Activated CD4-positive, alpha-beta T cell treated with anti-CD3 and anti-CD28 coated beads, Interleukin-2, amount 10 ng/mL, durations not matched to agents 7 days and 5 days (primary cell): ENCODE measurements at places on chromosomes 1 and 21. TPM values are rescaled to one million over a fixed set of nuclear protein-coding genes. Genes with fewer than 3 reads are reported as not detected.

- no peak for DNase-seq
These were observed 152.3 kb upstream of the PTBP2 start for GRCh38 chr1:96569288-96569687.

COL11A1 gene
- total RNA-seq = not detected

DNA sequence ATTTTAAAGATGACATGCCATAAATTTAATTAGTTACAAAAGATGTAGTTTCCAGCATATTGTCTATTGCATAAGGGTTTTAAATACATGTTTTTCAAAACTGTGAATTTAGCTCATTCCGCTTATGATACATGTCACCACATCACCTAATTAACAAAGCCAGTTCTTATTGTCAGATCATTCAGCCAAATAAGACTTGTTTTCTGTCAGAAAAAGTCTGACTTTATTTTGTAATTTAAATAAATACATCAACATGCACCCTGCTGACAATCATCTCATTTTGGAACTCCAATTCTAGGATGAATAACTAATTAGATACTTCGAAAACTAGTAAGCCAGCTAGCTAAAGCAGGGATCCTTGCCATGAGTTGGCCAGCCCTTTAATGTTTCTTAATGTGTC, 110.9 kb upstream of the APP start:
- no peak for DNase-seq

DNA sequence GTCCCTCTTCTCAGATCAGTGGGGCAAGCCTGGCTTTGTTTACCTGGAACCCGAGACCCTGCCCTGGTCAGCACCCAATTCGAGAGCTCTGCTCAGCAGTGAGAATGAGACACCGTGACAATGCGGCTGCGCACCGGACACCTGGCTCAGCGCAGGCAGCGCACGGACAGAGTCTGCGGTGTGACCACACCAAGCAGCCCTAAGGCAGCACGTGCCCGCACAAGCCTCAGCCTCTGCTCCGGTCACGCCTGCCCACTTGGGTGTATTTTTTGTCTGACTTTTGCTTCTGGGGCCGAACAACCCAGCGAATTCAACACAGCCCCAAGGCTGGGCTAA, 4.7 kb downstream of the KRTAP10-8 start:
- DNase-seq = no peak

DNA sequence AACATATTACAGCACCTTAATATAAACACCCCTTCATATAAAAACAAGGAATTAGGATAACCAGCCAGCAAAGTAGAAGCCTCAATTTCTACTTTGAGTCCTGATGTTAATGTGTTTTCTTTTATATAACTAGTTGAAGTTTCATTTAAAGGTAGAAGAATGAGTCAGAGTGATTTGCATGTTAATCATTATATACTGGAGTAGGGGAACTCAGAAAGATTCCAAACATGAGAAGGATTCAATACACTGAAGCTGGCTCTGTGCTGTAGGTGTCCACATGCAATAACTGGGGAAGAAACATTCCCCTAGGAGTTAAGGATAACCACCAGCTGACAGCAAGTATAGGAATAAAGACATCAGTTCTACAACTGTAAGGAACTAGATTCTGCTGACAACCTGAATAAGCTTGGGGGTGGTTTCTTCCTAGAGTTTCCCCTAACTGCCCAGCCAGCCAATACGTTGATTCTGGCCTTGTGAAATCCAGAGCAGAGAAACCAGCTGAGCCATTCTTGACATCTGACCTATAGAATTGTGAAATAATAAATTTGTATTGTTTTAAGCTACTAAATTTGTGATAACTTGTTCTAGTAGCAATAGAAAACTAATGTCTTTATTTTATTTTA, 33.4 kb upstream of the RNPC3 start:
- DNase-seq = no peak

GRCh38 chr1:159122005-159122621, 45.5 kb upstream of the AIM2 start:
- no peak for DNase-seq

GRCh38 chr1:183908079-183908478, 103.2 kb downstream of the RGL1 start:
- DNase-seq = no peak

GRCh38 chr1:175422156-175422555, 229.6 kb upstream of the KIAA0040 start:
- no peak for DNase-seq

DNA sequence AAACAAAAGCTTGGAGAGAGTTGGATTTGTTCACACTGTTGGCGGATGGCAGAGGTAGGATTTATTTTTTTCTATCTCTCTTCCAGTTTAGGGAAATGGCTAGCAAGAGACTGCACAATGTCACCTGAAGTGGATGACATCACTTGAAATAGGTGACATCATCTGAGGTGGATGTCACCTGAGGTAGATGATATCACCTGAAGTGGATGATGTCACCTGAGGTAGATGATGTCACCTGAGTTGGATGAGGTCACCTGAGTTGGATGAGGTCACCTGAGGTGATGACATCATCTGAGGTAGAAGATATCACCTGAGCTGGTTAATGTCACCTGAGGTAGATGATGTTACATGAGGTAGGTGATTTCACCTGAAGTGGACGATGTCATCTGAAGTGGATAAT, 413.4 kb downstream of the DSCAM start:
- DNase-seq = no peak

DNA sequence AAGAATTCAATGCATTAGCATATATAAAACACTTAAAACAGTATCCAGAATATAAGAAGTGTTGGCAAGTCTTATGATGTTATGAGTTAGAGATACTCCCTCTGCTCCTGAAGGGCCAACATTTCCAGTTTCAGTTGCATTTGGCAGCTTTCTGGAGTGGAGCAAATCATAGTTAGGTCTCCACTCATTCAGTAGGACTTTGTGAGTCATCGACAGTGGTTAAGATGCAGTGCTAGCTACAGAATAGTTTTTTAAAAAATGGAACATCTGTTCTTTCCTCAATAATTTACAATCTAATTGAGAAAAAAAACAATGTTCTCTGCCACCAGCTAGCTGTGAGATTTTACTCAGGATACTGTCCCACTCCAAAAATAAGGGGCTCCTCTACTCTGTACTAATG, 389.1 kb downstream of the HLX start:
- no peak for DNase-seq

TMEM63A gene
- total RNA-seq = 197 TPM

- DNase-seq = no peak
These were observed 141.4 kb downstream of the SMYD3 start for GRCh38 chr1:246365708-246366107.

MIA3 gene
- 67.9 TPM for total RNA-seq

- no peak for DNase-seq
These were observed 457 bp downstream of the TRAPPC3 start for GRCh38 chr1:36148821-36149236.

DNA sequence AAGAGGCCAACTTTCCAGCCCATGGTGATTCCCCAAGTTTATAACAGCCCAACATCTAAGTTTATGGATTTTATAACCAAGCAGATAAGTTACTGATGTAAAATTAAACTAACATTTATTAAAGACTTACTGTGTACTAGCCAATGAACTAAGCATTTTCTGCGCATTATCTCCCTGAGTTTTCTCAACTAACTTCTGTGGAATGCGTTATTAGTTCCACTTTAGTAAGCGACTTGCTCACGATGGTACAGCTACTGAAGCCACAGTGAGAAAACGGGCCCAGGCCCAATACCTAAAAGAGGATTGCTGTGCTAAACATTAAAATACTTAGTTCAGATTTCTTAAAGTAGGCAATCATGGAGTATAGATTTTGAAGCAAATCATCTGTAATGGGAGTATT, 61.0 kb downstream of the ZBTB18 start:
- no peak for DNase-seq

GRCh38 chr1:186873687-186874086, 44.9 kb downstream of the PLA2G4A start:
- DNase-seq = no peak

DNA sequence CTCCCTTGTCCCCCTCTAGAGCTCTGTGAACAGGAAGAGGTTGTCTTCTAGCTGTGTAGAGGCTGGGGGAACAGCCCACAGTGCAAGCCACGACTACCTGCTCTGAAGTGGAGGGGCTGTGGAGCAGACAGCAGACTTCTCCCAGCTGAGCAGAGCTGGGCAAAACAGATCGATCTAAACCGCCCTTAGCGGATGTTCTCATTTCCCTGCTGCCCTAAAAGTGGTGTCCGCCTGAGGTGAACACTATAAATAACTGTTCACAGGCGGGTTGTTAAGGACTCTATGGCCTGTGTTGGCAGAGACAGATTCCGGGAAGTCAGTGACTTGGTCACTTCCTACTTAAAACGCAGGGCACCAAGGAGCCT, 203.2 kb downstream of the RHOU start:
- DNase-seq = peak; percentile 50

H3-3A gene
- 651 TPM for total RNA-seq

GRCh38 chr1:76256289-76257223, 182.0 kb downstream of the ST6GALNAC3 start:
- DNase-seq = no peak

DNA sequence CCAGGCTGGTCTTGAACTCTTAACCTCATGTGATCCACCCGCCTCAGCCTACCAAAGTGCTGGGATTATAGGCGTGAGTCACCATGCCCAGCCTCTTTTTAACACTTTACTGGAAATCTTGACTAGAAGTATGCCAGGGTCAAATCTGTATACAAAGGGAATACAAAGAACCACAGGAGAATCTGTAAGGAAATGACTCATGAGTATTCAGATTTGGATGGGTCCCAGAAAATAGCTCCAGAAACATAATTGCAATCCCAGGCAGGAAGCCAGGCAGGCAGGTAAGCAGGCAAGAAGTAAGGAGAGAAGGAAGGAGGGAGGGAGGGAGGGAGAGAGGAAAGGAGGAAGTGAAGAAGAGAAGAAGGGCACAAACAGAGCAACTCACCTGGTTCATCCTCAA, 22.8 kb upstream of the TIAM1 start:
- no peak for DNase-seq

DNA sequence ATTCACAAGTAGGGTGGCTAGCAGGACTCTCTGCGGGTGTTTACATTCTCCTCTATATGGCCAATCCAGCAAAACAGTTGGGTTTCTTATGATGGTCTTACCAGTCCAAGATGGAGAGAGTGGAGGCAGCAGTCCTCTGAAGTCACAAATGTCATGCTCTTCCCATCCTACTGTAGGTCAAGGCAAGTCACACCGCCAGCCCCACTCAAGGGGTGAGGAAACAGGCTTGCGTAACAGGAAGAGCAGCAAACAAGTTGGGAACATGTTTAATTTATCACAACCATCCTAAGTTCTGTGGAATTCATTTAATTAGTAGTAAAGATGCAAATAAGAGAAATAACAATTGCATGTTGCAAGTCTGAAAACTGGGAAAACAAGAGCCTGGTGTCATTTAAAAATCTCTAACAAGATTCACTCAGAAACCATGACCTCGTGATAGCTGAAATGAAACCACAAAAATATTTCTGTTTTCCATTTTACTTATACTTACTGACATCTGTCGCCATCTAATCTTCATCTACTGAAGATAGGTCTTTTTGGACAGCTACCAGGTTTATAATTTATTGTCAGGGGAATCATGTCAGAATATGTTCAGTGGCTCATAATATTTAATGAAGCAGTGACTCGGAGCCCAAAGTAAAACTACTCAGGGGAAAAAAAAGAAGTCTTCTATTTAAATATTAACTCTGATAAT, 349.1 kb upstream of the FMN2 start:
- no peak for DNase-seq

DNA sequence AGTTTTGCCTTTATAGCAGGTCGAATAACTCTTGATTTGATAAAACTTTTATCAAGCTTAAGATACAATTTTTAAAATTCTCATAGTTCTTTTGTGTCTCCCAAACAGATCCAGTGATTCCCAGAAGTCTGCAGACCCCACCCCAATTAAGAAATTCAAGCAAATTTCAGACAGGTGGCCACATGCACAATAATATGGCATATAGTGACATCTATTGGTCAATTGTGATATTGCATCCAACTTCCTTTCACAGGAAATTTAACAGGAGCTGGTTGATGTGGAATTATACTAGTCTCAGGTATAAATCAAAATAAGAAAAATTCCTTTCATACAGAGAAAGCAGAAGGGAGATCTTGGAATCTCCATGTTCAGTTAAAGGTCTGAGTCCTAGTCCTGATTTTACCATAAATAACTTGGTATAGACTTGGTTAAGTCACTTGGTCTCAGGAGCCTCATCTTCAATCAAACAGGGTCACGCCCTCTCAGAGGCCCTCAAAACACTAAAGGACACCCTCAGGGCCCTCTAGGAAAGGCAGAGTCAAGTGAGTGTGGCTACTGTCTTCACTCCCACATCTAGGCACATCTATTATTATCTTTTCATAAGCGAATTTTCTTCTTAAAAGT, 24.1 kb downstream of the PIGM start:
- DNase-seq = no peak

COL9A2 gene
- 1.2 TPM for total RNA-seq

DNA sequence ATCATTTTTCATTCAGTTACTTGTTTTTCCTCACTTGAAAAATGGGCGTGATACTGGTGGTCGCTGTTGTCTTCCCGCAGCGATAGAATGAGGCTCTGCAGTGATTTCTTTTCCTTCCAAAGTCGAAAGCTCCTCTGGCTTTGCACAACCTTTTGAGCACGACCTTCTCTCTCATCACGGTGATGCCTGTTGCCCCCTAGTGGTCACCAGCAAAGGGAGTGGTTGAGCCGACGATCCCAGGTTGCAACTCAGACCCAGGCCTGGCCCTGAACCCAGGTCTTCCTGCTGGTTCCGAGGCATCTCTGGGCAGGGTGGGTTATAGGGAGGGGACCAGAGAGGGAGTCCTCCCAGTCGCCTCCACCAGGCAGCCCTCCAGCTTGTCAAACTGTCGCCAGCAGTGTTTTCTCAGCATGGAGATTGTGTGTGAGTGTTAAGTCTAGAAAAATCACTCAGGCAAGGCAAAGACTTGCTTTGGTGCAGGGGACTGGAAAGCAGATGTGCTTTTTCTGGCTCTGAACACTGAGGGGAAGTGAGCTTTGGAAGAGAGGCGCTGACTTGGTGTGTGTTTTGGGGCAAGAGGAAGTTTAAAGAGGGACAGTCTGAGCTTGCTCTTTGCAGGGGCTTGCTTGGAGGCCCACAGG, 285.3 kb downstream of the CAMTA1 start:
- DNase-seq = peak; percentile 61

GRCh38 chr1:174039027-174039426, 16.9 kb upstream of the RC3H1 start:
- DNase-seq = no peak

- no peak for DNase-seq
These were observed 97.0 kb upstream of the CD34 start for GRCh38 chr1:208007938-208008342.

DNA sequence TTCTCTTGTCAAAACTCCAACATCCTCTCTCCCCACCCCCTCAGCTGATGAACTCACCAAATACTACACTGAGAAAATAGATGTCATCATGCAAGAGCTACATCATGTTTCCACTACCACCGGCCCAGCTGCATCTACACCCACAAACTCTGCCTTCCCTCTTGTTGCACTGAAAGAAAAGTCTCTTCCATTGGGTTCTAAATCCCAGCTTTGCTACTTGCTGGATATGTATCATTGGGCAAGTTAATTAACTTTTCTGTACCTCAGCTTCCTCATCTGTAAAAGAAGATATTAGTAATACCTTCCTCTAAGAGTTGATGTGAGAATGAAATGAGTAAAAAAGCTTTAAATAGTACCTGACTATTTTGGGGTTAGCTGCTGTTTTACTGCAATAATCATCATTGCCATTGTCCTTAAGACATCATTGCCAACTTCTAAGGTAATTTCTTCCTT, 108.6 kb downstream of the OLFML2B start:
- DNase-seq = no peak

BTBD8 gene
- 2.7 TPM for total RNA-seq

AMY1A gene
- total RNA-seq = not detected

GOLT1A gene
- total RNA-seq = not detected

GRCh38 chr1:113394043-113394862, 3.9 kb downstream of the MAGI3 start:
- no peak for DNase-seq
